ENCODE measurements at places on chromosomes 1 and 21.

DNA sequence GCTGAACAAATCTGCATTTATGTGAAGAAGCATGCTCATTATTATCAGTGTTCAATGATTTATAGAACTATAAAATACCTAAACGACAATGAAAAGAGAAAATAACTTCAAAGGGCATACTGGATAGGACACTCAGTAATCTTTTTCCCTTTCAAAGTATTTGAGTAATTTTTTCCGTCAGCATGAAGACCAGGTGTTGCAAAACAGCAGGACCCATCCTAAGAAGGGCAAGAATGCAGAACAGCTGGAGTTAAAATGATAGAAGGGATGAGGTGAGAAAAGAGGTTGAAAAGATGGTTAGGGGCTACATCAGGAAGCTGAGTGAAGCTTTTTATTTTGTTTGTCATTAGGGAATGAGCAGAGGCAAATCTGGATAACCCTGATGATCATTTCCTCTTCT lies 7.1 kb upstream of the RGS18 start:
- no peak for DNase-seq

- no peak for DNase-seq
These were observed 16.1 kb downstream of the BTG2 start for GRCh38 chr1:203321273-203322052.

DNA sequence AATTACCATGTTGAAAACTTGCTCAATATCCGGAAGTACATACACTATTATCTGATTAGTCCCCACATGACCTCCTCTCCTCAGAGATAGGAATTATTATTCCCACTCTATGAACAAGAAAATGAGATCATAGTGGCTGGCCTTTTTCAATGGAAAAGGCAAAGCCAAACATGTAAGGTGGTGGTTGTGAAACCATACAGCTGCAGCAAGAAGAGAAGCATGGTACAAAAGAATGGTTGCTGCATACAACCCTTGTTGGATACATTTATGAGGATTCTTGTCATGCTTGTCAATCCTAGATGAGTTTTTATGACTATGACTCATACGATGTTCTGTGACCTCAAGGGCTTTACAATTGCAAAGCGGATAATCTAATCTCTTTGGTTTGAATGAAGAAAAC lies 514.7 kb downstream of the PLPP3 start:
- no peak for DNase-seq

DNA sequence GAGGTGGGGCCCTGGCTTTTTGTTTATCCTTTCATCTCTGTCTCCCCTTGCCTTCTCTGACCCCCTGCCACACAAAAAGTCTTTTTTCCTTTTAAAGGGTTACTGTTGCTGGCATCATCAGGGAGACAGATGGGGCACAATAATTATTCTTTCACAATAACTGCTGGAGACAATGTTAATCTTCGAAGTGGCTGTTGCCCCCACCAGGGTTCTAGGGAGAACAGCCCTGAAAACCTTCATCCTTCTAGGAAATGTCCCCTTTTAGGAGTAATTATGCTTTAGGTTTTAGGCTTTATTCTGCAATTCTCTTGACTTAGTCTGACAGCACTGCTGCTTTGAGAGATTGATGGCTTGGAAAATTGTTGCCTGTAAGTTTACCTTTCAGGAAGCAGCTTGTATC lies 150.0 kb downstream of the NOS1AP start:
- DNase-seq, result no peak

DNA sequence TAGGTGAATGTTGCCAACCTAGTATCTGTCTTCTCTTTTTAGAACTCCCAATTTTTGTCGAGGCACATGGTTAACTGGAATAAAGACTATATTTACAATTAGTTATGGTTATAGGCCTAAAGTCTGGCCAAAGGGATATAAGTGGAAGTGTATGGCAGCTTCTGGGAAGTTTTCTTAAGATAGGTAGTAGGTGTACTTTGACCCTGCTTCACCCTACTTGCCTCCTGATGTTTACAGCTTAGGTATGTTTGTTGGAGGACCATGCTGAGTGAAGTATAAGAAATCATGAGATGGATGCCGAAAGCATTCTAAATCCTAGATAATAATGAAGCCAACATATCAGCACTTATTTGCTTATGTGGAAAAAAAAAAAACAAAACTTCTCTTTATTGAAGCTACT lies 272.1 kb downstream of the S1PR1 start:
- DNase-seq, result no peak

- no peak for DNase-seq
These were observed 17.5 kb upstream of the COL18A1 start for GRCh38 chr21:45387506-45387905.

DNA sequence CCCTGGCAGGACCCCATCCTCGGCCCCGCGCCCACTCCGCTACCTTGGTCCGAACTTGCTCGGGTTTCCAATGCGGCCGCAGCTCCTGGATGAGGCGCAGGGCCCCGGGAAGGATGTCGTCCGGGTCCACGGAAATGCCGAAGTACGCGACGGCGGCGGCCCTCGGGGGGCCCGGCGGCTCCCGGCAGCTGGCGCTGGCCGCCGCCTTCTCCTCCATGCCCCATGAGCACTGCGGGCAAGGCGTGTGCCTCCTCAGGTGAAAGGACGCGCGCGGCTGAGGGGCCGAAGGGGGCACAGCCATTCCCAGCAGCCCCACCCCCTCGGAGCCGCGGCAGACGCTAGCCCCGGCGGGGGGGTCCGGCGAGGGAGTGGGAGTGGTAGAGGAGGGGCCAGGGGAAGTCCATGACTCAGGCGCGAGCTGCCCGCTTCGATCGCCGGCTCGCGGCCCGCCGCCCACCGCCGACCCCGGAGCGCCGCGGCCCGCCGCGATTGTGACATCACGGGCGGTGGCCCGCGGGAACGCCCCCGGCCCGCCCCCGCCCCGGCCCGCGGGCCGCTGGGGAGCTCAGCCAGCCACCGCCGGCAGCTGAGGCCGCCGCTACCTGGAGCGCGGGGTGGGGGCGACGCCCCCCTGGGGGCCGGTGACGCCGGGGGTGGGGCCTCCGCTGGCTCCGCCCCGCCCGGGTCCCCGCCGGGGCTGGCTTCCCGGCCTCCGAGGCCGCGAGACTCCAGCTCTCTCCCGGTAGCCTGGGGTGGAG lies at the start of gene ETNK2:
TSS of gene ETNK2 (minus strand) at position 493 of the 758 bp plus-strand sequence. CDS start at position 301, 192 bp downstream.
- peak; percentile 71 for DNase-seq

DNA sequence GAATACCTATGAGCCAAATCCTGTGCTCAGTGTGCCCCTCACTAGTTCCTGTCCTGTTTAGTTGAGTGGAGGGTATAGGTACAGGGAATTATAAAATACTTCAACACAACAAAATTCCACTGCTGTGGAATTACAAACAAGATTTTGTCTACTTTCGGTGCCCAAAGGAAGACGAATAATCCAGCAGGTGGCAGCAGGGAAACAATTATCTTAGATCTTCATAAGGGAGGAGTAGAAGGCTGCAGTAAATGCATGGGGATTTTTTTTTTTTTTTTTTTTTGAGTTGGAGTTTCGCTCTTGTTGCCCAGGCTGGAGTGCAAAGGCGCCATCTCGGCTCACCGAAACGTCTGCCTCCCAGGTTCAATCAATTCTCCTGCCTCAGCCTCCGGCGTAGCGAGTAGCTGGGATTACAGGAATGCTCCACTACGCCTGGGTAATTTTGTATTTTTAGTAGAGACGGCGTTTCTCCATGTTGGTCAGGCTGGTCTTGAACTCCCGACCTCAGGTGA lies 2.0 kb upstream of the PIP5K1A start:
- DNase-seq, result peak; percentile 50

GRCh38 chr1:113809670-113810602 lies 2.3 kb downstream of the RSBN1 start:
- DNase-seq, result no peak

GRCh38 chr1:185325413-185325812 lies 8.4 kb upstream of the IVNS1ABP start:
- DNase-seq, result no peak

- DNase-seq, result no peak
These were observed 14.9 kb downstream of the APCS start for GRCh38 chr1:159602501-159602999.

GRCh38 chr1:201663491-201664113 lies 124.7 kb downstream of the NAV1 start:
- no peak for DNase-seq

- no peak for DNase-seq
These were observed 7.8 kb upstream of the LRRC52 start for GRCh38 chr1:165536016-165536415.

DNA sequence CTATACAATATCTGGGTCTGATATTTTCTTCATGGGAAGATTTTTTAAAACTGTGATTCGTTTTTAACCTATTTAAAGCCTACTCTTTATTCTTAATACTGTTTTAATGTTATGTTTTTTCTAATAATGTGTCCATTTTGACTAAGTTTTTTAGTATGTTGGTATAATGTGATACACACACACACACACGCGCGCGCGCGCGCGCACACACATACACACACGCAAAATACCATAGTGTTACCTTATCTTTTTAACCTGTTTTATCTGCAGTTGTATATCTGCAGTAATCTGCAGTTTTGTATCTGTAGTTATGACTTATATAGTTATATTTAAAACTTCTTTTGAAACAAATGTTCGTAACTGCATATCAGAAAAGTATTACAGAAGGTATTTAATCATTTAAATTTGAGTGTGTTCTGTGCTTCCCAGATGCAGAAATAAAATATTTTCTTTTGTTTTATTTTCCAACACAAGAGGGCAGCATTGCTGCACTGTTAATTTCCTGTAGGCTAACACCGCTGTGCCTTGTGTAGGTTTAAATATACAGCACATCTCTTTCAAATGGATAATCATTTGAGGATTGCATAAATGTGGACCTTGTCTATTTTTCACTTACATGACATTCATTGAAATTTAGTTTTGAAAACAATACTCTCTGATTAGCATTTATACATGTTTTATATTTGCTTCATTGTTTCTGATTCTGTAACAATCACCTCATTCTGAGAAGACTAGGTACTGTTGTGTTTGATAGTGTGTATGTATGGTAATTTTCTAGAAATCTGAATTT lies 166.1 kb downstream of the PDE4B start:
- DNase-seq, result peak; percentile 9

DNA sequence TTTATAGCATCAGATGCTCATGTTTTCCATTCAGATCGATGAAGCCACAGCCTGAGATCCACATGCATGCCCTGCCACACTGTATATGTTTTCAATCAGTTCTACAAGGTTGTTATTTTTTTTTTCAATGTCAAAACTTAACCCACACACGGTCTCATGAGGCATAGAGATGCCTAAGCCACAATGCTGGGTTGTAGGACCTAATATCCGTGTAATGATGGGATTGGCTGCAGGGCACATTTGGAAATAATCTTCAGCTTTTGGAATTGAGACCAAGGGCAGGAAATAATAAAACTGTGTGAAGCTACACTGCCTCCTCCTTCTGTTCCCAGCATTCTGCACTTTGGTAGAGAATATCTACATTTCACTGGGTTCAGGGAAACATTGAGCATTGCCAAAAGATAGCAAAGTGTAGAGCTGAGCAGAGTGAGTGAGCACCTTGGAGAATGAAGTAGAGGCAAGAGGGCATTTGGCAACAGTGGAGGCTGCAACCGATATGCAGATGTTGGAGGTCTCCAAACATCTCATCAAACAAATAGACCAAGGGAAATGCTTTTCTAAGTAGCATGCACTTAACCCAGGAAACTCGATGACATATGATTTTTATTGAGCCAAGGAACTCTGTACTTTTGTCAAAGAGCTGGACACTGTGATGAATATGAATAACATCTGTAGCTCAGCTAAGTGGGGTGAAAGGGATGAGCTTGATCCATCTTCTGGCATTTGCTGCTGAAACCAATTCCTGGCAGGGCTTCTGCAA lies 176.7 kb downstream of the LYPLAL1 start:
- DNase-seq, result no peak

DNA sequence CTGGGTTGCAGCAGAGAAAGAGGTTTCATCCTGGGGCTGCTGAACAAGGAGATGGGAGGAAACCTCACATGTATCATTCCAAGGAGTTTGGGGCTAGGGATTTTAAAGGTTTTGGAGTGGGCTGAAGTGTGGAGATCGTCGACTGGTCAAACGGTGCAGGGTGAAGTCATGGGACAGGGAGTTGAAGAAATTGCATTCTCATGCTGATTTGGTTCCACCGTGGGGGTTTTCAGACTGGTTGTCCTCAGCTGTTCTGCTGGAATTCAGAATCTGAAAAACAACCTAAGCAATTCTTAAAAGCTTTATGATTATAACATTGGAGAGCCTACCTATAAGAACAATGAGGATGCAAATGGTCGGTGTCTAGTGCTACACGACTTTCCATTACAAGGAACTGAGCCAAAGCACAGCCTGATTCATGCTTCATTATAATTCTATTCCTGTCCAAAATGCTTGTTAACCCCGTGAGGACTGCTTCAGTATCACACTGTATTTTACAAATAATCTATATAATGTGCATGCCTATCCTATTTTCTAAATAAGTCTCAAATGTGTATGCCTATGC lies 242.7 kb downstream of the TM2D1 start:
- no peak for DNase-seq

DNA sequence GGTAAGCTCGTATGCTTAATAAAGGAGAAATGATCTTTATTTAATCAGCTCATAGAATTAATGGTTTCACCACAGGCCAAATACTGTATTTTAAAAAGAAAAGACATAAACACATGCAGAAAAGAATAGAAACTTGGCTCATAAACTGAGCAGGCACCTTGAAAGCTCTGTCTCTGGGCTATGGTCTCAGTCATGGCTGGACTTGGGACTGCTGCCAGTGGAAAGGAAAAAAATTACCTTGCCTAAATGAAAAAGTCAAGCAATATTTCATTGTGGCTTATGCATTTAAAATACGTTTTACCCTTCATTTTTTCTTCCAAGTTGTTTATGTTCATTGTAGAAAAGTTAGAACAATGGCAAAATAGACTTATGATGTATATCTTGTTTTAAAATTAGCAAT lies 8.0 kb downstream of the LRRC42 start:
- DNase-seq, result no peak

DNA sequence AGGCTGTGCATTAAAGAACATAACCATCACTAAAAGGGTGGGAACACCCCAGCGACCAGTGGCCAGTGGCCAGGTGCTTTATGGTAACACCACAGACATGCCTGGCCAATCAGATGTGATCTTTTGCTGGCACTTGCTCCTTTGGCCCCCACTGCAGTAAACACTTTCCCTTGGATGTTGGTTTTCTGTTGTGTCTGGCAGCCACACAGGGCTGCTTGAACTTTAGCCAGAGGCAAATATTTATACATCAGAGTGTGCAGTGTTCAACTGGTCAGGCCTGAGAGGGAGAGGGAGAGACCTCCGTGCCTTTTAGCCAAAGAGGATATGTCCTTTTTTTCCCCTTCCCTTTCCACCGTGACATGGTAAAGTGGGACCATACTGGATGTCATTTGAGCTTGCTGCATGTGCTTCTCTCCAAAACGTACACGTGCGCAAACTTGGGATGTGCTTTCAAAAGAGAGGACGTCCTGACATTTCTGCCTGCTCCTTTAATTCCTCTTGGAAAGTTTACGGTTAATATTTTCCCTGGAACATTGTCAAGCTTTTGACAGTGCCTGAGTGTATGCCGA lies 101.2 kb downstream of the NFIA start:
- DNase-seq, result no peak

GRCh38 chr21:36489776-36490165 lies 9.8 kb upstream of the CLDN14 start:
- no peak for DNase-seq

- peak; percentile 63 for DNase-seq
These were observed 55.4 kb downstream of the CAMK2N1 start for GRCh38 chr1:20430355-20431175.

GRCh38 chr1:30650968-30651320 lies 72.4 kb downstream of the MATN1 start:
- no peak for DNase-seq

Data from GM13977 (cell line).